ENCODE measurements at places on chromosomes 13 and 19. TPM values are rescaled to one million over a fixed set of nuclear protein-coding genes. Genes with fewer than 3 reads are reported as not detected.
A peak's percentile ranks its signal among the peaks of the same experiment; 100 is the strongest.

GRCh38 chr19:32976223-32976805, 4.3 kb downstream of the FAAP24 start:
- peaks cover 9% of the 10 kb centered on the region for H3K4me1 ChIP-seq
- H3K27me3 ChIP-seq, result no peaks in the 10 kb centered on the region
- peak; percentile 48 for DNase-seq
- no peak overlapping the region for H3K4me3 ChIP-seq

GRCh38 chr13:77351315-77351714, 24.4 kb upstream of the MYCBP2 start:
- no peak overlapping the region for H3K27ac ChIP-seq
- H3K27me3 ChIP-seq, result peaks cover 3% of the 10 kb centered on the region
- no peak overlapping the region for H3K4me3 ChIP-seq
- no peaks in the 10 kb centered on the region for H3K36me3 ChIP-seq
- no peak for DNase-seq

DNA sequence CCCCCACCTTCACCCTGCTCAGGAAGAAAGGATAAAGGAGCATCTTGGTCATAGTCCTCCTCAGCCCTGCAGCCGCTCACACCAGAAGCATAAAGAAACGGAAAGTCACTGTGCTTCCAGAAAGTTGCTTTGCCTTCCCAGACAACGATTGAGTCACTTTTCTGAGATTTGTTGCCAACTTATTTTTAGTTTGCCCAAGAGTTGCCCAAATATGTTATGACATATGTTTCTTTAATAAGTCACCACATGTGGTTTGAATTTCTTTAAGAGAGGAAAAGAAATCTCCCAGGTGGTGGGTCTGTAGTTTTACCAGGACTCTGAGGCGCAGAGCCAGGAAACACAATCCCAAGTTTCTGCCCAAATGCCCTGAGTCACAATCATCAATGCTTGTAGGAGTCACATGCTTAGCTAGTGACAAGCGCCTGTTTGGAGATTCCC, 63.4 kb upstream of the LRCH1 start:
- peaks cover 2% of the 10 kb centered on the region for H3K27me3 ChIP-seq
- H3K4me1 ChIP-seq, result peaks cover 9% of the 10 kb centered on the region
- H3K36me3 ChIP-seq, result no peaks in the 10 kb centered on the region
- H3K27ac ChIP-seq, result no peak overlapping the region

GRCh38 chr19:54391589-54392061, 23.6 kb upstream of the TTYH1 start:
- H3K4me3 ChIP-seq, result no peak overlapping the region
- no peak overlapping the region for H3K27ac ChIP-seq
- H3K36me3 ChIP-seq, result no peaks in the 10 kb centered on the region
- peaks cover 38% of the 10 kb centered on the region for H3K4me1 ChIP-seq

- H3K27ac ChIP-seq, result no peak overlapping the region
- no peak overlapping the region for H3K4me3 ChIP-seq
- peaks cover 6% of the 10 kb centered on the region for H3K36me3 ChIP-seq
- no peaks in the 10 kb centered on the region for H3K4me1 ChIP-seq
- H3K27me3 ChIP-seq, result no peaks in the 10 kb centered on the region
Observed at GRCh38 chr19:7527516-7528191, 5.2 kb downstream of the MCOLN1 start.

- H3K4me1 ChIP-seq, result peaks cover 87% of the 10 kb centered on the region
- no peak overlapping the region for H3K4me3 ChIP-seq
- H3K27me3 ChIP-seq, result no peaks in the 10 kb centered on the region
- no peak for DNase-seq
Observed at GRCh38 chr19:38653028-38653571, 5.7 kb downstream of the ACTN4 start.

ZNF440 gene
- 6.7 TPM for total RNA-seq

DNA sequence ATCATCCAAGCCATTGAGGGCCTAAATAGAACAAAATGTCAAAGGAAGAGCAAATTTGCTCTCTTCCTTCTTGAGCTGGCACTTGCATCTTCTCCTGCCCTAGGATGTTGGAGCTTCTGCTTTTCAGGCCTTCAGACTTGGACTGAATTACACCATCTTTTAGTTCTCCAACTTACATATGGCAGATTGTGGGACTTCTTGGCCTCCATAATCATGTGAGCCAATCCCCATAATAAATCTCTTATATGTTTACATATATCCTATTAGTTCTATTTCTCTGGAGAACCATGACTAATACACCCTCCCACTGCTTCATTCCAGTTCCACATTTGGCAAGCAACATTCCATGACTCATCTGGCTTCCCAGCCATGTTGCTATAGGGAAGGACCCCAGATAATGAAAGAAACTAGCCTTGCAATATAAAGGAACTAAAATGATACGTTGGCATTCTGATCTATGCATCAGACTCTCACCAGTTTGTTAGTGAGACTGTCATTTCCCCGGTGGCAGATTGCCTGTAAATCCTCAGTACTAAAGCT, 11.0 kb upstream of the ACOD1 start:
- no peaks in the 10 kb centered on the region for H3K4me1 ChIP-seq
- no peak for DNase-seq
- no peak overlapping the region for H3K4me3 ChIP-seq
- H3K27ac ChIP-seq, result no peak overlapping the region
- H3K36me3 ChIP-seq, result no peaks in the 10 kb centered on the region
- peaks cover 2% of the 10 kb centered on the region for H3K27me3 ChIP-seq

Data from activated T-helper 1 cell treated with anti-CD3 and anti-CD28 coated beads, Interleukin-12 subunit alpha, Interleukin-12 subunit beta, Interleukin-2, Interleukin-4 antibody, amounts not matched to agents 30 ng/mL and 10 ng/mL and 1 ng/mL, durations not matched to agents 14 hours and 24 hours and 36 hours (primary cell).